ENCODE measurements at places on chromosomes 6 and 20.

- DNase-seq: peak; percentile 34
Measured at GRCh38 chr20:37564388-37565133, 36.9 kb upstream of the BLCAP start.

GRCh38 chr6:111987295-111987694 lies 66.6 kb upstream of the CCN6 start:
- no peak for DNase-seq

- DNase-seq: no peak
Measured at GRCh38 chr20:32271620-32272019, 5.8 kb upstream of the KIF3B start.

DNA sequence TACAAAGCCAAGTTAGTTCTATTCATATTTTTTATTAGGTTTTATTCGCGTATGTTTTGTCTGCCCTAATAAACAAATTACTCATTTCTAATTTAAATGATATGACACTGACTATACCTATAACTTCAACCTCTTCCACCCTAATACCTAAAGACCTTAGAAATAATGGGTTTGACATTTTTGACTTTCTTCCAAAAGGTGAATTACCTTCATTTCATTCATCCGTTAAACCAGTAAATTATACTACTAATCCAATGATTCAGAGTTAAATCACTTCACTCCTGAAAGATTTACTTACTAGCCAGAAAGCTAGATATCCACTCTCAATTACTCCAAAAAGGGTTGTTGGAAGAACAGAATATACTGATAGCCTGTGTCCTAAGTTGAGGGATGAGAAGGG lies 5.2 kb downstream of the MRPS10 start:
- DNase-seq: no peak

- no peak for DNase-seq
Measured at GRCh38 chr6:135145063-135145800, 35.9 kb upstream of the MYB start.

DNA sequence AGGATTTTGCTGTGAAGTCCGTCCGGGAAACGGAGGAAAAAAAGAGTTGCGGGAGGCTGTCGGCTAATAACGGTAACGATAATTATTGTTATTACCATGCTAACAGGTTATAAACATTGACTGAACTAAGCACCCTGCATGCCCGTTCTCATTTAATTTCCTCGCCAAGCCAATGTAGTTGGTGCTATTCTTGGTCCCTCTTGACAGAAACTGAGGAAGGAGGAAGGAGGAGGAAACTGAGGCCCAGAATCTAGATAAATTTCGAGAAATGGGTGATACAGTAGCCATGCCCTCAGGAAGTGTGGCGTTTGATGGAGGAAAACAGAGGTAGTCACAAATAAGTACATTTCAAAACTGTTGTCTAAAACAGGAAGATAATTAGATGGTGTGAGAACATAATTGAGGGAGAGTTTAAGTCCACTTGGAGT lies 474 bp downstream of the TPX2 start:
- no peak for DNase-seq

- DNase-seq: no peak
Measured at GRCh38 chr20:1888796-1889463, 6.3 kb upstream of the SIRPA start.

GRCh38 chr20:3929713-3930060 lies 40.5 kb downstream of the PANK2 start:
- no peak for DNase-seq

- DNase-seq: no peak
Measured at GRCh38 chr6:158474961-158475343, 84.9 kb upstream of the TMEM181 start.

GRCh38 chr6:36735110-36736071 lies 37.8 kb downstream of the RAB44 start:
- DNase-seq: no peak

DNA sequence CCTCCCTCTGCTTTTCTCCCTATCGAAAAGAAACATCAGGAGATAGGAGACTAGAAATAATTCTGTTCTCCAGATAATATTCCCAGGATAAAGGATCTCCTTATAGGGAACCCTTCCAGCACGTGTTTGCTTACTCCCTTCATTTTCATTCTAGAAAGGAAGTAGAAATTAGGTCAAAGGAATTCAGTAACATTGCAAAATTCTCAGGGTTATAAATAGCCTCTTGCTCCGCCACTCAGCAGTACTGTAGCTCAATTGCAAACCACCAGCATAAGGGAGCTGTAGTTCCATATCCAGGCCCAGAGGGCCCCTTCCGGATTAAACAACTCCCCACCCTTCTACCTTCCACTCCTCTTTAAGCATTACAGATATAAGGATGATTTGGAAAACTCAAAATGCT lies 6.2 kb downstream of the ELMO2 start:
- DNase-seq: no peak

GRCh38 chr6:43193929-43194328 lies 11.9 kb downstream of the CUL9 start:
- no peak for DNase-seq

DNA sequence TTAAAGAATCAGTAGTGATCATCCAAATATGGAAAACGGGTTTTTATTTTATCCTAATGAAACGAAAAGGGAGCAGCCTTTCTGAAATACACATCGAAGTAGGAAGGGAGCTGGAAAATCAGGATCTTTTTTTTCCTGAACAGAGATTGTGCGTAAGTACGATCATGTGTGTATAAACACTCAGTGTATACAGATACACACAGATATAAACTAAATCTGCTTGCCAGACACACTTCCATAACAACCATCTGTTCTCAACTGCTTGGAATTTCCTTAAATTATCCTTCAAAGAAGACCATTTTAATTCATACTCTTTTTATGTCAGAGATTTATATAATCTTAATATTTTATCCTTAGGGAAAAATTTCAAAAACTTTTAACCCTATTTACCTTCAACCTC lies 110.7 kb downstream of the CHD6 start:
- DNase-seq: no peak

GRCh38 chr6:4366635-4367395 lies 231.4 kb upstream of the ECI2 start:
- DNase-seq: no peak

DNA sequence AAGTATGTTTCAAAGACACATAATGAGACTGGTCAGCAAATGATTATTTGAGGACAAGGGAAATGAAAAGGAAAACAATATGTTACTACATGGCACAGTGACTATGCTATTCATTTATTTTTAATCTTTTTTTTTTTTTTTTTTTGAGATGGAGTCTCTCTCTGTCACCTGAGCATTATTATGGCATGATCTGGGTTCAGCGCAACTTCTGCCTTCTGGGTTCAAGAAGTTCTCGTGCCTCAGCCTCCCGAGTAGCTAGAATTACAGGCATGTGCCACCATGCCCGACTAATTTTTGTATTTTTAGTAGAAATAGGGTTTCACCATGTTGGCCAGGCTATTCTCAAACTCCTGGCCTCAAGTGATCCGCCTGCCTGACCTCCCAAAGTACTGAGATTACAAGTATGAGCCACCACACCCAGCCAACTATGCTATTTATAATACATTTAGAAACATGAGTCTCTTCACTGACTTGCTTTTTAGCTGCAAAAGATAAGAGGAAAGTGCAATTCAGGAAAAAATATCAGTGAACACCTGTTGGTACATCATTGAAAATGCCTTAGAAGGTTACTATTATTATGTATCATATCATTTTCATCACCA lies 3.4 kb downstream of the CALHM4 start:
- no peak for DNase-seq

DNA sequence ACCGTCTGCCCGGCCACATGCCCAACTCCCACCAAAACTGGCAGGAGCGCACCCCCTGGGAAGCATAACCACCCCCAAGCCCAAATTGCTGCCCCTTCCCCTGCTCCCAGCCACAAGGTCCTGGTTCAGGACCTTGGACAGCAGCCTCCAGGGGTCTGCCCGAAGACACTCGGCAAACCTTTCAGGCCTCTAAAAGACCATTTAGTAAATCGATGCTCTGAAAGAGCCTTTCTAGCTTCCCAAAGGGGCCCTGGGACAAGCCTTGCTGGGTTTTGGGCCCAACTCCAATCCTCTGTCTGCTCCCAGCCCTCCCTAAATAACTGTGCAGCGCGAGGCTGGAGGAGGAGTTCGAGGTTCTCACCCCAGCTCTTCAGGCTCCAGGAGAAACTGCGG lies 30.5 kb downstream of the GRM4 start:
- DNase-seq: no peak

GRCh38 chr20:50519036-50519762 lies 9.0 kb downstream of the PTPN1 start:
- no peak for DNase-seq

GRCh38 chr6:140561701-140562100 lies 1187.3 kb upstream of the CITED2 start:
- no peak for DNase-seq

GRCh38 chr6:168418711-168419121 lies 22.3 kb upstream of the SMOC2 start:
- no peak for DNase-seq

DNA sequence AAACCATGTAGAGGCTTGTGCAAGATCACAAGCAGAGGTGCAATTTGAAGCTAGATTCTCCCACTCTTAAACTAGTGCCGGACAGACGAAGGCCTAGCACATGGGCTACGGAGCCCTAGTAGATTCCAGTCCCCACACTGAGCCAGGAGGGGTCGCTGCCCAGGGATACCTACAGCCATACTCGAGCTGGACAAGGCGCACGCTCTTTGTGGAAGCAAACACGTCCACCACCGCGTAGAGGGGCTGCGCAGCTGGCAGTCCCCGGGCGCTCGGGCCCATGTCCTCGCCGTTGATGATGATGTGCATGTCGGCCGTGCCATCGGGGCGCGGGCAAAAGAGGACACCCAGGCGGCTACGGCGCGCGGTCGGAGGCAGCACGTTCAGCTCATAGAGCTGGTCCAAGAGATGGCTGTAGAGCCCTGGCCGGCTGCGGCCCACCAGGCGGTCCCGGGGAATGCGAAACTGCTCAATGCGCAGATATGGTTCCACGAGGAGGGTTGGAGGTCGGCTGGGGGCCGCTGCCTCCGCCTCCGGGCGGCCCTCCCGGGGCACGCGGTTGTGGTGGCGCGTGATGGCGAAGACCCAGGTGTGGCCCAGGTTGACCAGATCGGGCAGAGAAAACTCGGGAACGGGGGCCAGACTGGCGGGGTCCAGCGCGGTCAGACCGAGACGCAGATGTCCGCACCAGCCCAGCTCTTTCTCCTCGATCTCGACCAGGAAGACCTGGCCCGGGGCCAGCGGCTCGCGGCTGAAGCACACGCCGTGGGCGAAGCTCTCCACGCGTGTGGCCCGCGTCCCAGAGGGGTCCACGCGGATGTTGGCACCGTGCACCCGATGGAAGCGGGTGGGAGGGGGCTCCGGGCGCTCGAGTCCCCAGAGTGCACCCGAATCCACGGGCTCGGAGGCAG lies 677 bp downstream of the NEURL2 start:
- no peak for DNase-seq

DNA sequence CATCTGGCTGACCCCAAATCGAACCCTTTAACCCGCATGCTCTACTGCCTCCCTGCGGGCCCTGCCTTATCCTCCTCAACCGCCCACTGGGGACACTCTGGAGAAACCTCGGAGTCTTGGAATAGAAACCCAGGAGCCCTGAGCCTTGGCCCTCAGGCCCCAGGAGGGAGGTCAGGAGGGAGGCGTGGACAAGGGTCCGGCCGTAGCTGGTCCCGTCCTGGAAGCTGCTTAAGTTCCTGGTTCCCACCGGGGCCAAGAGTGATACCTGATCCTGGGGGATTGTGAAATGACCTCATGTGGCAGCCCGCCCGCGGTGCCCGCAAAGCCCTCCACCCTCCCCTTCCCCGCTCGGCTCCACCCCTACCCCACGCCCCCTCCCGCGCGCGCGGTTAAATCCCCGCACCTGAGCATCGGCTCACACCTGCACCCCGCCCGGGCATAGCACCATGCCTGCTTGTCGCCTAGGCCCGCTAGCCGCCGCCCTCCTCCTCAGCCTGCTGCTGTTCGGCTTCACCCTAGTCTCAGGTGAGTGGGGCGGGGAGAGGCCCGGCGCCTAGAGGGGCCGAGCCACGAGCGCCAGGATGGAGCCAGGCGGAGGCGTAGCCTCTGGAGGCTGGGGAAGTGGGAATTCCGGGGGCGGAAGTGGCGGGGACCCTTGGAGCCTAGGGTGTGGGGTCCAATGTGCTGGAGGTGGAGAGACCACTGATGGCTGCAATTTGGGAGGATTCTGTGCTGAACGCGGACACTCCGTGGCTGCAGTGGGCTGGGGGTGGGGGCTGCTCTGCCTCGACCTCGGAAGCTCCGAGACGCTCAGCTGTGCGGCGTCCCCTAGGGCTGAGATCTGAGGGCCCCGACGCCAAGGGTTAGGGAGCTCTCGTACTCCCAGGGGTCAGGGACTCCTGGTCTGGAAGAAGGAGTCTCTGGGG lies at the start of gene WFDC2:
TSS of gene WFDC2 (plus strand) at position 418 of the 926 bp plus-strand sequence. CDS start at position 447, 29 bp downstream.
- no peak for DNase-seq

DNA sequence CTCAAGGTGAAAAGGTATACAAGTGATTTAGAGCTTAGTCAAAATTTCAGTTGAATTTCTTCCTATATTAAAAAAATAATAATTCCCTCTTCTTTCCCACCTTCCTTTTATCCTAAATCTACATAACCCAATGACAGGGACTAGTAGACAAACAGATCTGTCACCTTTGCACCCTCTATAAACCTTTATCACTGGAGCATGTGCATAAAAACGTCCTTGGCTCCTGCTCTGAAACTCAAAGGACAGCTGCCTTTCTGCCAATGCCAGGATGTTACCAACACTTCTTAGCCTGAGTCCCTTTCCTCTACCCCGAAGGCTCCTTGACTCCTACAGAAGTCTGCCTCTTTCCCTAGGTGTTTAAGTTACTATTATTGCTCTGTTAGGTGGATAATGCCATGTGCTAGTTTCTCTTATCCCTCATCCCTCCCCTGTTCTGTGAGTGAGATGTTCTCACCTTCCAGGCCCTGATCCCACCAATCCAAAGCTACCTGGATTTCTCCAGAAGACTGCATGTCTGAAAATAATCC lies 4.3 kb downstream of the CLVS2 start:
- DNase-seq: no peak

- no peak for DNase-seq
Measured at GRCh38 chr6:15927531-15928225, 201.2 kb upstream of the MYLIP start.

DNA sequence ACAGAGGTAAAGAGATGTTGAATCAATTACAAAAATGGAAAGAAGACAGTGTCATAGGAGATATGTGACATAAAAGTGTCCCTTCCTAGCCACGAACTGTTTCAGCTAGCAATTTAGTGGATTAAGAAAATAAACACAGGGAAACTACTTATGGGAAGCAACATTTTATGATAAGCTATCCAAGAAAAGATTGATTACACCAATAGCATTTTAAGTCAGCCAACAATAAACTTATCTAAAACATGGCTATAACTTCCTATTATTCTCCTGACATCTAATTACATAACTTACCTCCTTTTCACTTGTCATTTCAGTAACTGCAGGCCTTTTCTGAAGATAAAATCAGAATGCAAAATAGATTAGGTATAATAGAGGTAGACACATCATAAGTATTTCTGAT lies 111.4 kb downstream of the PTPRK start:
- DNase-seq: no peak

- DNase-seq: no peak
Measured at GRCh38 chr20:50050214-50050613, 62.7 kb downstream of the UBE2V1 start.

- no peak for DNase-seq
Measured at GRCh38 chr6:32852844-32853540, 512 bp downstream of the TAP1 start.
